Lung microvascular endothelial cell (primary cell): ENCODE measurements at places on chromosomes 3 and 15.

DNA sequence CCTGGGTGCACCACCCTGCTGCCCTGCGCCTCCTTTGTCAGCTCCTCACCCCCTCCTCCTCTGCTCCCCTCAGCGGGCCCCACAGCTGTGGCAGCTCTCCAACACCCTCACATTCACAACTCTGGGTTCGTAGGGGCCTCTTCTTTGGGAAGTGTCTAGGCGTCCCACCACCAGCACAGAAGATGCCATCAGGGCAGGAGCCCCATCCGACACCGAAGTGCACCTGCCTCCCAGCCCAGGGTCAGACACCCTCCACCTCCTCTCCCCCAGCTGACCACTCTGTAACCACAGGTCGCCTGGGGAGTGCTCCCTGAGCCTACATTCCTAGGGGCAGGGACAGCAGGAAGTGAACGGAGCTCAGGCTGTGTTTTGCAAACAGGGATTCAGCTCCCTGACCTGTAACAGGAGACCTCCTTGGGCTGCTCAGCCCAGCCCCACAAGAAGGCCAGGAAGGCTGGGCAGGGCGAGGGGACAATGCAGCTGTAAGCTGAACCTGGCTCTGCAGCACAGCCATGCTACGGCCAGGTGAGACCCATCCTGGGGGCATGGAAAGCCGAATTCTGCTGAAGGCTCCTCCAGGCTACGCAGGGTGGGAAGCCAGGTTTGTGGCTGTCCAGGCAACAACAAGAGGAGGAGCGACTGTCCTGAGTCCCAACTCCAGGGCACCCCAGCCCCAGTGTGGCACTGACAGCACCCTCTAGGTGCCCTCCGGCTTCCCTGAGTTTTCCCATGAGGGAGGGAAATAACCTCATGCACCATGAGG, 269.0 kb downstream of the GOLGA6L6 start:
- DNase-seq = no peak

- DNase-seq = peak; percentile 14
Observed at GRCh38 chr3:151687076-151687475, 46.7 kb upstream of the AADACL2 start.

DNA sequence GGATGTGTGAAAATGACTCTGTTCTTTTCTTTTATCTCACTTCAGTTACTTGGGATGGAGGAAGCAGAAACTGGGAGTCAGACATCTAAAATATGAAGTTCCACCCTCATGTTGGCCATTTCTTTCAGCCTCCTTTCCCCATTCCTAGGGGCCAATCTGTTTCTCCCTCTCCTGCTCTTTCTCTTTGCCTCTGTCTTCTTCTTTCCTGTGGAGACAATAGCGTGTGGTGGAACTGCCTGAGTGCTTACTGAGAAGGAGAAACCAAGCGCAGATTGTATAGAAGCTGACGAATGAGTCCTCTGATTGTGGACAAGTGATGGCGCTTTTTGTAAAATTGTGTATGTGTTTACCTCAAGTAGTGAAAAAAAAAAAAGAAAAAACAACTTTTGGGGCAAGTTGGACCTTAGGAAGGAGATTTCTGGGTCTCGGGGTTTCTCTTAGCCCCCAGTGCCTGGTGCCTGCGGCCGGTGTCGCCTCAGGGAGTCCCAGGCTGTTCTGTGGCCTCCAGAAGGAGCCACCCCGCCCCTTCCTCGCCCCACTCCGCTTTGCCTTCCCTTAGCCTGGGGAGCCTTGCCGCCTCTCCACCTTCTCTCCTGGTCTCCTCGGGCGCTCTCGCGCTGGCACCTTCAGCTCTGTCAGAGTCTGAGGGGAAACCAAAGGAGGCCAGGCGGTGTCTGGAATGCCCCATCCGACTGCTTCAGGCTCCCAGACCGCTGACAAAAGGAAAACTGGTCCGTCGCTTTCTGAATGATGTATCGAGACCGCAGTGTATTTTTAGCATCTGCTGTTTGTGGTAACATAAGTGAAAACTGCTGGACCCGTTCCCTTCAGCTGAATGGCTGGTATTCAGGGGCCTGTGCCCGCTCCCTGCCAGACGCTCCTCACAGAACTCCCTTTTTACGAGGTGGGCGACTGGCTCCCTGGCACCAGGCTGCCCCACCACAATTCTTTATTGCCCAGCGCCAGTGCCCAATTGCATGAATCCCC, 30.1 kb downstream of the SCG5 start:
- DNase-seq = no peak

DNA sequence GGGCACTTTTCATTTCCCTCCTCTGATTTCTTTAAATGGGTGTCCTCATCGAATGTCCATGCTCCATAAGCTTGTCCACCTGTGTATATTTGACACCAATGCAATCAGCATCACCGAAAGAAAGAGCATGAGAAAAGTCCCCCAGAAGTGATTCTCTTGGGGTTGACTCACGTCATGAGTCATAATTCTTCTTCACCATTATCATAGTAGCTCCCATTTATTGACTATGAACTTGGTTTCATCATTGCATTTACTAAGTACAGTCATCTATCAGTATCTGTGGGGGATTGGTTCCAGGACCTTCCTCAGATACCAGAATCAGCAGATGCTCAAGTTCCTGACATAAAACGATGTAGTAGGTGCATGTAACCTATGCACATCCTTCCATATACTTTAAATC, 372.5 kb upstream of the CFAP20DC start:
- no peak for DNase-seq

- no peak for DNase-seq
Observed at GRCh38 chr3:156070028-156070427, 50.4 kb upstream of the KCNAB1 start.

DNA sequence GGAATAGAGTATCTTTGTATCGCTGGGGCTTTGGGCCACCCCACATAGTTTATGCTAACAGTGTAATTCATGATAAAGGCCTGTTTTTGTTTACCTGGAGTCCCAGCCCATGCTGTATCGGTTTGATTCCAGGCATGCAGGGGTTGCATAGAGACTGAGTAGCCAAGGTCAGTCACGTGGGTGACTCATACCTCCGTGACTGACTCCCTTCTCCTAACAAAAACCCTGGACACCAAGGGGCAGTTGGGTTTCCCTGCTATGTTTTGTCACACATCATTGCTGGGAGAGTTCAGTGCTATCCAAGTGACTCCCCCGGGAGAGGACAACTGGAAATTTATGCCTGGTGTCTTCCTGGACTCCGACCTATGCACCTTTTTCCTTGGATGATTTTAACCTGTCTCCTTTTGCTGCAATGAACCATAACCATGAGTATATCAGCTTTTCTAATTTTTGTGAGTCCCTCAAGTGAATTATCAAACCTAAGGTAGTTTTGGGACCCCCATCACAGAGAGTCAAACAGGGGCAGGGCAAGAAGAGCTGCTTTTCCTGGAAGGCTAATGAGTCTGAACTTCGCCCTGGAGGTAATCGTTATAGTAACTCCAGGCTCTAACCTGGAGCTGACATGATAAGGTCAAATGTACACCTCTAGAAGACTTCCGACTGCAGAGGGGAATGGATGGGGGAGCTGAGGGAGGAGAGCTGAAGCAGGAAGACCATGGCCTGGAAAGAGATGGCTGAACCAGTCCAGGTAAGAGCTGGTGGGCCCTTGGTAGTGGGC, 57.0 kb downstream of the SRGAP3 start:
- no peak for DNase-seq

DNA sequence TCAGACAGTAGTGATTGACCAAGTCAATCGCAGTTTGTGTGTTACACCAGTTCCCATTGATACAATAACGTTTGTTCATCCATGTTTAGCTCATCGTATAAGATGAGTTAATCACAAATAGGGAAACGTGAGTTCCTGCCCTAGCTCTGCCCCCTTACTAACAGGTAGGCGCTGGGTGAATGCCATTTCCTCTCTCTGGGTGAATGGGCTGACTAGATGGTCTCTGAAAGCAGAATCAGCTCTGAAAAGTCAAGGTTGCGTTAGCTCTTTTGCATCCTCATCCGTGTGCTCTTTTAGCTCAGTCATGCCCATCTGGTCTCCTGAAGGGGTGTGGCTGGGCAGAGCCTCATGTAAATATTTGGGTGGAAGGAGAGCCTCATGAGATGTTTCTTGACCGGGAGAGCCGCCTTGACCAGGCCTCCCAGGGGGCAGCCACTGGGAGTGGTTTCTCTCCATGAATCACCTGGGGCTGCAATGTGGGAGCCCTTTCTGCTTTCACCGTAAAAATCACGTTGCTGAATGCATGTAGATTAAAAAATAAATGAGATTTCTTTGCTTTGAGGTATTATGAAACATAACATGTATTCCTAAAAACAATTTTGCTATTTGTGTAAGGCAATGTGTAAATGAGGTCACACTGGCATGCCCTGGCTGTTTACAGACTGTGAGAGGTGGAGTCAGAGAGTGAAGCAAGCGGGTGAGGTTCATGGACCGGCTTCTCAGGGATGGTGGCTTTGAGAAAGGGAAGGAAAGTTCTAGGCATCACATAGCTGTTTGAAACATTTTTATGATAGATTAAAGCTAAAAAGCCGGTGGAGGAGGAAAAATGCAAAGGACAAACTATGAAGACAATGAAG, 108.4 kb upstream of the RASGRP1 start:
- no peak for DNase-seq

DNA sequence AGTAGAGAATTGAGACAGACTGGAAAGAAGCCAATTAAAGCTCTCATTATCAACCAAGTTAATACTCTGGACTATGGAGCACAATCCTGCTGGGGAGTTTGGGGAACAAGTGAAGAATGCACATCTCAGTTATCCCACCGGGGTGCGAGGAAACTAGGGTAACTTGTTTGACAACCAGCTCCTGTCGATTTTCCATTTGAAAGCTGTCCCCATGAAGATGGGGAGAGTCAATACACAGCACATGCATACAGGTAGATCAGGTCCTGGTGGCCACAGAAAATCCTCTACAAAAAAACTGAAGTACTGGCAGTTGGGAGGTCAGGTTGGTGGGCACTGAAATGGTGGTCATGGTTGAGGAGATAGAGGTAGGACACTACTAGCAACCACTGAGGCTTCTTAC, 25.7 kb upstream of the GRAMD1C start:
- DNase-seq = no peak
